ENCODE measurements at places on chromosomes 2 and 18.

DNA sequence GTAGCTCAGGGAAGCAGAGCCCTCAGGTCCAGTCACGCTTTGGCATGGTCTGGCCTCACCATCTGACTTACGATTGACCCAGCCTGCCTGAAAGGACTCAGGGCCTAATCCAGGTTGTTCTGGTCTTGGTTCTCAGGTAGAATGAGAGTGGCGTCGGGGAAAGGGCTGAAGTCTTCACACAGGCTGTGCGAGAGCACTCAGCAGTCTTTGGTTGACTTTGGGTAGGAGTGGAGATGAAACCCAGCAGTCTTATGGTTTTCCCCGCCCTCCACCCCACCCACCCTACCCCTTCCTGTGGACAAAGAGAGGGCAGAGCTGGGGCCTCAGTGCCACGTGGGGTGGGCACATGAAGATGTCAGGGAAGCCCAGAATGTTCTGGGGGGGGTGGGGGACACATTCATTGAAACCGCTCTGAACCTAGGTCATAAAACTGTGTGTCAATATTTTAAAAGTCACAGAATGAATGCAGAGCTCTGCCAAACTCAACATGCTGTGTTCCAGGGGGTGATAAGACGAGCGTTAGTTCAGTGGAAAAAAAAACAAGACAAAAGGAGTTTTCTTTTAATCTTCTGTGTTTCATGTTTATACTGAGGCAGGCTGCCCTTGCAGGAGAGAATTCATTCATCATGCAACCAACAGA is 58.6 kb upstream of the ALPP start:
- no peak for DNase-seq

DNA sequence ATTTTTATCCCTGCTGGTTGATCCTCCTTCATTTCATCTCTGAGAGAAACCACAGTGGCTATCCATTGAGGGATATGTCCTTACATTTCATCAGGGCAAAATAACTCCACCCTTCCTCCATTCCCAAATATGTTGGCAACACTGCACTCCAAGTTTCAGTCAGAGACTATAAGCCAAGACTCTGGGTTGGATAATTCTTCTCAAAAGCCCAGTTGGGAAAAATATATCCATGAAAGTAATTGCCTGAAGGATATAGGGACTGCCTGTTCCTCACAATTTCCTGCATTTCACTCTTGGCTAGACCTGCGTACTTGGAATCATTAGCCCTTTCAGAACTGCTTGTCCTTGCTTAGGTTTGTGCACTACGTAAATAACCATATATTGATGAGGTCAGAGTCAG is 27.9 kb upstream of the EPB41L3 start:
- no peak for DNase-seq

- DNase-seq: no peak
These were observed 174.0 kb downstream of the ZFP36L2 start for GRCh38 chr2:43052204-43052943.

GRCh38 chr2:230956827-230957755 is 32.0 kb upstream of the GPR55 start:
- peak; percentile 75 for DNase-seq

GRCh38 chr2:54455131-54455562 is 980 bp upstream of the SPTBN1 start:
- DNase-seq: no peak

DNA sequence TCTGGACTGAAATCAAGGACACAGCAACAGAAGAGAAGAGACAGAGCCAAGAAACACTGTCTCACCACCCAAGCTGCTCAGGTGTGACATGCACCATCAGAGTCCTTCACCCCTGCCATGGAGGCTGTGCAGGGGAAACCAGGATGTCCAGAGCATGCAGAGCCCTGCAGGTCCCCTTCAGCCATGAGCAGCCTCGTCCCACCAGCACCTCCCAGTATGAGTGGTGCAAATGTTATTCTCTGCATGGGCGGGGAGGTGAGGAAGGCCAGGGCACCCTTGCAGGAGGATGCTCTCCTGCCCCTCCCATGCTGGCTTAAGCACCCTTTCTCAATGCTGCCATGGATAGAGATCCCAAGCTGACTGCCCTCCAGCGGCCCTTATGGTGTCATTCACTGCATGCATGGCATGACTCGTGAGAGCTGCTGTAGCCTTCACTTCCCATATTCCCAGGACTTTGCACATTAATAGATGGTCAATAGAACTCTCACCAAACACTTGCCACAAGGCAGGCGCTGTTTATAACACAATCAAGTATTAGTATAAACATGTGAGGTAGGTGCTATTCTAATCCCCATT is 171.0 kb downstream of the ANAPC1 start:
- DNase-seq: no peak

DNA sequence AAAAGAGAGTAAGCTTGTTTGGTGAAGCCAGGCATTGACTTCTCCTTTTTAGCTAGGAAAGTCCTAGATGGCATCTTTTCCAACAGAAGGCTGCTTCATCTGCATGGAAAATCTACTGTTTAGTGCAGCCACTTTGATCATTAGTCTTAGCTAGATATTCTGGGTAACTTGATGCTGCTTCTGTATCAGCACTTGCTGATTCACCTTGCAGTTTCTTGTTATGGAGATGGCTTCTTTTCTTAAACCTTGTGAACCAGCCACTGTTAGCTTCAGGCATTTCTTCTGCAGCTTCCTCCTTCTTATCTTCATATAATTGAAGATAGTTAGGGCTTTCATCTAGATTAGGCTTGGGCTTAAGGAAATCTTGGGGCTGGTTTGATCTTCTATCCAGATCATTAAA is 639.7 kb downstream of the TDRD15 start:
- no peak for DNase-seq

DNA sequence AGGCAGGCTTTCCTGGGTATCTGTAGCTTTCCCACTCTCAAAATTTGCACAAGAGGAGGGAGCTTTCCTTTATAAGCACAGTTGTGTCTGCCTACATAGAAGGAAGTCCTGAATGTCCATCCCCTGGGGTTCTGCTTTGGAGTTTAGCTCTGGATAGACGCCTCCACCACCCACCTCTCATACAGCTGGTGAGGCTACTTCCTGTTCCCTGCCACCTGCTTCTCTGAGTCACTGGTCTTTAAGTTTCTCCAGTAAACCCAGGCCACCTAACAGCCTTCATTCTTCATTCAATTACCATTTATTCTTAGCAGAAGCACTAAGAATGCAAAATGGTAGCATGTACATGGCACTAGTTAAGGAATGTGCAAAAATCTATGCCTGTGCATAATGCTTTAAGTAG is 407.8 kb downstream of the CDH2 start:
- no peak for DNase-seq

DNA sequence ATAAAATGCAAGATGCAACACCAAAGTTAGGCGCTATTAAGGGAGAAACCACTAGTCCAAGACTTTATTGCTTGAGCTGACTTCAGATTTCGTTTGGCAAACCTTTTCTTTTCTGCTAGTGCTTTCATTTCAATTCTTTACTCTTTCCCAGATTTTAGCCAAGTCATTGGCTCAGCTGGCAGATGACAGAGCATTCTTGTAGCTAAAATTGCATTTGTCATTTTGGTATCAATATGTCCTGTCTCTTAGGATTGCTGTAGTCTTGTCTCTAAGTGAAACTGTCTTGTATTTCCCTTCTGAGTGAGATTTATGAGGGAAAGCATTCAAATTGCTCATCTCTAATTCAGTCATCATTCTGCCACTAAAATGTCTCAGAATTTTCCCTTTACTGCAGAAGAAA is 335.1 kb downstream of the METTL4 start:
- no peak for DNase-seq

DNA sequence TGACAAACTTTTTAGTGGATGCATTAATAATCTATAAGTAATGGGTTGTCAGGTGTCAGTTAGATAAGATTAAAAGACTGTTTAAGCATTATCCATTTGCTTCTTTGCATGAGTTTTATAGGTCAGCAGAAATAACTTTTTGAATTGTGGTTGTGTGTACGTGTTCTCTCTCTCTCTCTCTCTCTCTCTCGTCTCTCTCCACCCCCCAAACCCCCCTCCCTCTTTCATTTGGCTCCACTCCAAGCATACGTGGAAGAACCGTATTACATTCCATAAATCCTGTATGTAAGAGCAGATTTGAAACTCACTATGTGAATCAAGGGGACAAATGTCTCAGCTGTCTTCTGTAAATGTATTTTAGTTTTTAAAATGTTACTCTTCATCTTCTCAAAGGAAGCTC is 120.2 kb downstream of the MEIS1 start:
- DNase-seq: no peak

Data from stimulated activated effector memory CD8-positive, alpha-beta T cell treated with anti-CD3 and anti-CD28 coated beads, Interleukin-12 subunit alpha, Interleukin-12 subunit beta, amount 100 ng/mL, for 72 hours (primary cell).